Activated CD4-positive, alpha-beta T cell treated with anti-CD3 and anti-CD28 coated beads, Interleukin-2, amount 10 ng/mL, durations not matched to agents 7 days and 5 days (primary cell): ENCODE measurements at places on chromosomes 3 and 15.

DNA sequence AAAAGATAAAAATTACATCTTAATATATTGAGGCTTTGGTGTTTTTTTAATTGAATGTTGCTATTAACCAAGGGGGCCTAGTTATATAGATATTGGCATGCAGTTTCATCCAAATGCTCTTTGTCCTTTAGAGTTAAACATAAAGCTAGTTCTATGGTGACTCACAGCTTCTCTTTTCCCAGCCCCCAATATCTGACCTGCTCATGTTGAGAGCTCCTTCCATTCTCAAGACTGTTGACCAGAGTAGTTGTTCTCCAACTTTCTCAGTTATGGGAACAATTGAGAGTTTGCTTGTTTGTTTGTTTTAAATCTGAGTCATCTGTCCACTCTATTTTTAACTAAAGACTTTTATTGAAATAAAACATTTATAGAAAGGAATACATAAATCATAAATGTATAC, 15.8 kb upstream of the RARB start:
- no peak for DNase-seq

DNA sequence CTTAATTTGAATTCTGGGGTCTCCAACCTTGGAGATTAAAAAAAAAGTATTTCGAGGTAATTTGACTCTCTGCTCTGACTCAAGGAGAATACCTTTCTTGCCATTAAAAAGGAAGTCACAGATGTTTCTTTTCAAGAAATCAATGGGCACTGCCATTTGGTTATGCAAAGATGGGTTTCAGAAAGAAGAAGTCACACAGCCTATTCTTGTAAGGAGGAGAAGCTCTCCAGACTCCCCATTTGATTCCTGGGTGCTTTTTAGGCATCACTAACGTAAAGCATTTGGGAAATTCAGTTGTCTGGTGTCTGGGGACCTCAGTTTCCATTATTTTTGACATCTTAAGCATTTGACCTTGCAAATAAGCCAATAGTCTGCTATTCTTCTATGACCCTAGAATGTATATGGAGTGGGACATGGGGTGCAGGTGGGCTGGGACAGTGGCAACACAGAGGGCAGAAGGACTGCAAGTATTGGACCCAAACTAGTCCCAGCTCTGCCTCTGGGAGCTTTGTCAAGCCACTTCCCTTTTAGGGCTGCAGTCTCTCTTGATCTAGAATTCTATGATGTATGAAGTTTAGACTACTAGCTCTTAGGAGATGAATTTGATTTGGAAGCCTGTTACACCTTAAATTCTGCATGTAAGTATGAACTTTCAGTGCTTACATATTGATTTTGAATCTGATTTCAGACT, 27.8 kb downstream of the IL5RA start:
- DNase-seq = no peak

- no peak for DNase-seq
These were observed at the start of gene GAP43 for GRCh38 chr3:115623044-115623868. Gene GAP43 (plus strand): TSS chr3:115623510. CDS start chr3:115623690, 180 bp downstream.

GRCh38 chr15:62941699-62942098, 100.8 kb upstream of the TPM1 start:
- no peak for DNase-seq

DNA sequence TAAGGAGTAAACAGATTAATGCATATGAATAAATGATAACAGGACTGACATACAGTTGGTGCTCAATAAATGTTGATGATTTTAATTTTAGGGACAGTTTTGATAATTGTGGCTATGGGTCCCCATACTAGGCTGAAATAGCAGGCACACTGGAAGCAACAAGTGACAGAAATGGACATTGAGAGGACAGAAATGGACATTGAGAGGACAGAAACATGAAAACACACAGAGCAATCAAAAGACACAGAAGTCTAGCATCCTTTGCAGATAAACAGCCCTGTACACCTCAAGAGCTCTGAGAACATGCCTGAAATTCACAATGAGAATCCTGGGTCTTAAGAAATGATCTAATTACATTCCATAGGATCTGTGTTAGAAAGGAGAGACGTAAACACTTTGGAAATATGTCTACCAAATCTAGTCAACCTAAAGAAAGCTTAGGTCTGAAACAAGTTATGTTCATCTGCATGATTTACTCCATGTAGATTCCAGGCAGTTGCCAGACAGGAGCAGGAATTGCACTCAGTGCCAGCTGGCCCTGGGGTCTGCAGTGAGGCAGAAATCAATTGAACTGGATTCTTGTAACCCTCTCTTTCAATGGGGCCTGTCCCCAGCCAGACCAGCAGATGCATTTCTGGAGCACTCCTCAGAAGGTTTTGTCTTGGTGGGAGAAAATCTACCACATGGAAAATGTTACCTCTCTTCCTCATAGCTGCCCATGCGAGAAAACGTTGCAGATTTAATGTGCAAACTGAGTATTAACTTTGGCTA, 60.3 kb downstream of the SYNM start:
- DNase-seq = no peak

DNA sequence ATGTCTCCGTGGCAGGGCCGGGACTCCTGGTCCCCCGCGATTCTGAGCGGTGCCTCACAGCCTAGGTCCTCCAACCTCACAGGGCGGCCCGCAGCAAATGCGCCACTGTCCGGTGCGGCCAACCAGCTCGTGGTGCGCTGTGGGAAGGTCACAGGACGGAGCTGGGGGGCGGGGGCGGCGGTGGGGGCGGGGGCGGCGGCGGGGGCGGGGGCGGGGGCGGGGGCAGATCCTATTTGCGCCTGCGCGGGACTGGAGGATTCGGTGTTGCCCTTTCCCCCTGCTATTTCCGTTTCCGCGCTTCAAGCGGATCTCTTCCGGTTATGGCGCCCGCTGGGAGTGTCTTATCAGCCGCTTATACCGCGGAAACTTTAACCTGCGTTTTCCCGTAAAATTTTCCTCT, 106.7 kb upstream of the SNRPN start:
- no peak for DNase-seq

DNA sequence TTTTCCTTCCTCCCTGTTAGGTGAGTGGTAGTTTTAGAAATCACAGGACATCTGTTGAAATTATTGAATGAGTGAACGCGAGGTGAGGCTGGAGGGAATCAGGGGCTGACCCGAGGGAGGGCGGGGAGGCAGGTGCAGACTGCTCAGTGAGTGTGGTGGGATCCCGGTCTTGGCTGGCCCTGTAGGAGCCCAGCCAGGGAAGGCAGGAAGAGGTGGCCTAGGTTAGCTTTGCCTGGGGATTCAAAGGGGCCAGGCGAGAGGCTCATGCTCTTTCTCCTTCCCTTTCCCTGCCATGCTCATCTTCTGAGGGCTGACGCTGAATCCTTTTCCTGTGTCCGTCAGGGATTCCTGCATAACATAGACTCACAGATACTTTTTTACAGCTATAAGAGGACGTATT, 15.1 kb downstream of the CACNA1D start:
- no peak for DNase-seq

- DNase-seq = no peak
These were observed 300.1 kb upstream of the PROK2 start for GRCh38 chr3:72085036-72085435.

DNA sequence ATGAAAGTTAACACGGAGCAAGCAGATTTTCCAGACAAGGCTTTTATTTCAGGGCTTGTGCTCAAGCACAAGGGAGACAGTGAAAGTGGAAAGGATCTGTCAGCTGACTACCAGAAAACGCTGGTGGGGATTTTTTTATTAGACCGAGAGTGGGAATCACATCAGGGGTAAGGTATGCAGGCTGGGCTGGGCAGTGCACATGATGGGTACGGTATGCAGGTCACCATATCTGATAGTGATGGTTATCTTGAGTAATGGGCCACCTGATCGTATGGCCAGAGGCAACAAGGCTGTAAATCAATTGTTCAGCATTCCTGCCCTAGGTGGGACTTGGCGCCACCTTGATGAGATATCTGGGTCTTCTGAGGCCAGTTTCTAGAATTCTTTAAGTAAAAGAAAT, 36.9 kb upstream of the PIAS1 start:
- DNase-seq = no peak

GRCh38 chr15:57122080-57122840, 203.8 kb downstream of the TCF12 start:
- DNase-seq = no peak

GRCh38 chr3:6518709-6519345, 342.1 kb upstream of the GRM7 start:
- no peak for DNase-seq

- no peak for DNase-seq
These were observed 42.4 kb downstream of the TGFBR2 start for GRCh38 chr3:30648670-30649357.

DNA sequence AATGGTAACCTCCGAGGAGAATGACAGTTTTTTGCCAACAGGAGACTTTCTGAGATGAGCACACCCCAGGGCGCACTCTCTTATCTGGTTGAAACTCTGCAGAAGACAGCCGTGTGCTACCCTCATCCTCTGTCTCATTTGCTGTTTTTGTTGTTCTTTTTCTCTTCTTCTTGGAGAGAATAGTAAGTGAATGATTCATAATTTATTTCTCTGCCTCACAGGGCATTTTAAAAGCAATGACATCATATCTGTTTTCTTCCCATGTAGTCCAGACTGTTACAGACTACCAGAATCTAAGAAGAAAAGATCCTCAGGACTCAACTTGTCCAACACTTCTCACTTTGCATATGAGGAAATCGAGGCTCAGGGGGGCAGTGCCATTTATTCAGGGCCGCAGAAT, 771.1 kb upstream of the GRM7 start:
- DNase-seq = no peak

DNA sequence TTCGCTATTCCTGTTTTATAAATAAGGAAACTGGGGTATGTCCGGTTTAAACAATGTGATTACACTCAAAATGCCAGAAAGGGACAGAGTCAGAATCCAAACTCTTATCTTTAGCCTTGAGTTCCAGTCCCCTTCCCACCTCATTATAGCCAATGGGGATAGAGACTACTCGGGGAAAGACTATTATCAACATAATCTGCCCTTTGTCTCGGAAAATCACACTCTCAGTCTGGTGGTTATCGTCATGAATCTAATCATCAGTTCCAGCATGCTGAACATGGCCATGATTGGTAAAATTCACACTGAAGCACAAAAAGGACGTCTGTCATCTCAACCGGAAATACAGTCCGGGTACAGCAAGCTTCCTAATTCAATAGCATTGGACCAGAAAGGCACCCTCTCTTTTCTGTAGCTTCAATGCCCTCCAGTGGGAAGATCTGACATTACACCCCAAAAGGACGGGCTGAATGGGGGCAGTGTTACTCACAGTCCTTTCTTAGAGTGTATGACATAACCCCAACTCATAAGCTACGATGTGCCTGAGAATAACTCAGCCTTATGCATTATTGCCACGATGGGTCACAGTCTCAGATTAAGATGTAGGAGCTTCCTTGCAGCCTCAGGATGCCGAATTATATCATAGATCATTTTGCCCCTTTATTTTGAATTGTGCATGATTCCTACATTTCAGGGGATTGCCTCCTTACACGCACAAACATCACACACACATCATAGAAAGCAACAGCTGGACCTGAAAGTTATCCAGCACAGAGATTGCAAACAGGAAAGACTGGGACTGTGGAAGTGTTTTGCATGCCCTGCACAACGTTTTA, 390.4 kb upstream of the LMCD1 start:
- peak; percentile 69 for DNase-seq

- DNase-seq = no peak
These were observed 24.5 kb upstream of the VPS39 start for GRCh38 chr15:42232606-42233005.

GRCh38 chr3:50673931-50674330, 796 bp upstream of the DOCK3 start:
- no peak for DNase-seq

DNA sequence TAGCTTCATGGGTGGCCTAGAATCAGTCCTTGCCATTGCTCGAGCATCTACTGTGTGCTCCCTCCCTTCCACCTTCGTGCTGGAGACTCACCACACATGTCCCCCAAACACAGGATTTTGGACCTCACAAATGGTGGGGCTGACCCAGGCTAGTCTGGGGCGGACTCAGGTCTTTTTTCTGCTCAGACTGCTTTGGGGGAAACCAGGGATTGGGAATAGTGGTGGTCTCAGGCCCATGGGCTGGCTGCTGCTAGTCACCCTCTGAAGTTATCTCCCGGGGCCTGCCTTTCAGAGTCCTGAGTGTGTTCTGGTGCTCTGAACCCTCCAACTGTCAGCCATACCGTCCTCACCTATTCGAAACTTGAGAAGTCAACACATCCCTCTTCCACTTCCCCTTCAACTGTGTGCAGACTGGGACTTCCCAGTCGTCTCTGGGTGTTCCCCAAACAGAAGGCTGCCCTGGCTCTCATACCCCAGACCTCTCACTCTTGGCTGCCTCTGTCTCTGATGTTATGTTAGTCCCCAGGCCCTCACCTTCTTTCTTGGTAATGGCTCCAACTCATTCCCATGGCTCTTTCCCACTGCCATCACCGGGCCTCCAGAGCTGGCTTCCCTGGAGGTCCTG, 46.0 kb downstream of the PPCDC start:
- no peak for DNase-seq

- no peak for DNase-seq
These were observed 46.4 kb upstream of the CFAP161 start for GRCh38 chr15:81087694-81088093.

DNA sequence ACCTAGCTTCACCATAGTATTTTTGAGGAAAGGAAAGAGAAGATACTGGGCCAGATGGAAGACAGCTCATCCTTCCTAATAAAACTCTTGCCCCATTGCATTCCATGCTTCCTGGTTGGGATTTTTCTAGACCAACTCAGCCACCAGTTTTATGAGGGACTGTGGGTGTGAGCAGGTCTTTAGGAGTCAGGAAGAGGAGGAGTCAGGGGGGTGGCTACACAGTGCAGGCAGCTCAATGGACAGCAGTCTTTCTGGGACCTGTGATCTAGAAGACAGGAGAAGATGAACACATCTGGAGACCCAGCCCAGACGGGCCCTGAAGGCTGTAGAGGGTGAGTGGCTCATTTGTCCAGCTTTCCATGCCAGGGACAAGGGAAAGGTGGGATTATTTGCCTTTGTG, at the start of gene NOX5:
TSS of gene NOX5 (plus strand) at position 242 of the 400 bp plus-strand sequence. CDS start at position 283, 41 bp downstream.
- no peak for DNase-seq

DNA sequence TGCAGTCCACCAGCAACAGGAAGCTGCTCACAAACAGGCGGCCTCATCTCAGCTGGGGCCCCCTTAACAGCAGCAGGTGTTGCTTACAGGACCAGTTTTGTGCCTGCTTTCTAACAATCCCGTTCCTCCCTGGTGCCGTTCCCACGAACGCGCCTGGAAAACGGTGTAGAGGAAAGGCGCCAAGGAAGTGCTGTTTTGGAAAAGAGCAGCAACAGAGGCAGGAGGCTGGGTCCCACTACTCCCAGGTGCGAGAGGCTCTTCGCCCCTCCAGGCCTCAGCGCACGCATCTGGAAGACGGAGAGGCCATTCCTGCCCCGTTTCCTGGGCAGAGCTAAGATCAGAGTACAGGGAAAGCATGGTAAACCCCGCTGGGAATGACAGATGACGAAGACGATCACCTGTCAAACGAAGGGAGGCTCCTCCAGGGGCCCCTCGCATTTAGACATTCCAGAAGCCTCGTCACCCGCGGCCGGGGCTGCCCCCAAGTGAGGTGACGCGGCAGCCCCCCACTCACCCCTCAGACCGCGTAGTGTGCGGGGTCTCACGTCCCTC, 603 bp downstream of the SCAPER start:
- peak; percentile 12 for DNase-seq

DNA sequence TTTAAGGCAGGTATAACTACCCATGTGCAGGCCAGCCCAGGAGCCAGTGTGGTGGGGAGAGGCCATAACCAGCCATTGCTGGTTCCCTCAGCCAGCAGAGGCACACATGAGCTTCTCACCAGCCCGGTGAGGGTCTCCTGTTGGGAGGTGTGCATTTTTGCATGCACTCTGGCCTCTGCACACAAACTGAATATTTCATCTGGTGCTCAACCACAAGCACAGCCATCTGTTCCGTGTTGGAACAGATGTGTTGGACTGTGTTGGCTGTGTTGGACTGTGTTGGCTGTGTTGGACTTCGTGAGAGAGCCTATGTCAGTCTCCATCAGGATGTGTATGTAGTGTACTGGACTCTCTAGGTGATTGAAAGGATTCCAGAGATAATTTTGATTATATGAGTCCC, 67.2 kb downstream of the RPL39L start:
- DNase-seq = no peak
